A549 treated with Mapracorat at 1 μM for 4 hours (cell line): ENCODE measurements at places on chromosomes 2 and 18. TPM values are rescaled to one million over a fixed set of nuclear protein-coding genes. Genes with fewer than 3 reads are reported as not detected.

Gene SLC9A2
- total RNA-seq = 2.5 to 2.9 TPM (median 2.8 TPM) in 5 replicates

Gene LIMS1
- total RNA-seq = 35.7 to 70.0 TPM (median 56.7 TPM) in 5 replicates

Gene PLB1
- 1.5 to 2.4 TPM (median 1.8 TPM) in 5 replicates for total RNA-seq

Gene ANKRD30B
- not detected in 5 replicates for total RNA-seq

Gene CAVIN2
- 32.3 to 50.6 TPM (median 48.1 TPM) in 5 replicates for total RNA-seq

Gene TPO
- total RNA-seq = 0.11 to 0.19 TPM (median 0.12 TPM) in 3 of 5 replicates, not detected in the others

Gene METTL21A
- 19.7 to 28.4 TPM (median 25.8 TPM) in 5 replicates for total RNA-seq

Gene POTEC
- not detected in 5 replicates for total RNA-seq

Gene PRADC1
- 17.4 to 26.8 TPM (median 25.3 TPM) in 5 replicates for total RNA-seq

Gene MFF
- total RNA-seq = 97.7 to 123 TPM (median 102 TPM) in 5 replicates

Gene AP1S3
- total RNA-seq = 27.1 to 42.2 TPM (median 34.3 TPM) in 5 replicates
